ENCODE measurements at places on chromosomes 7 and 10. TPM values are rescaled to one million over a fixed set of nuclear protein-coding genes. Genes with fewer than 3 reads are reported as not detected.

The SUGCT gene
- total RNA-seq, result 11.9 TPM

The CYP3A7 gene
- total RNA-seq, result not detected

The ALOX5 gene
- not detected for total RNA-seq

DNA sequence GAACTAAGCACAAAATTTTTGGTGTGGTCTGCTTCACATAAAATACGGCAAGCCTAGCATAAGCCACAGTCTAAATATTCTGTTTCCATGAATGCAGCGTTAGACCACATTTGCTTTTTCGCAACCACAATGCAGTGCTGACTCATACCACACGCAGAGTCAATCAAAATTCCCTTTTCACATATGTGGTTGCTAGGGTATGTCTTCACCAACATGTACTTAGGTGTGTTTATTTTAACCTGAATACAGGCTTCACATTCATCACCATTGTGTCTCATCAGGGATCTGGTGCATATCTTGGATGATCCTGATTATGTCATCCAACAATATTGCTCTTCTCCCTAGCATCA is 90.8 kb downstream of the CHN2 start:
- H3K27me3 ChIP-seq, result peaks cover 25% of the 10 kb centered on the region
- no peak overlapping the region for H3K27ac ChIP-seq
- no peak for DNase-seq
- H3K4me3 ChIP-seq, result no peak overlapping the region
- H3K36me3 ChIP-seq, result no peaks in the 10 kb centered on the region

- H3K27me3 ChIP-seq, result no peaks in the 10 kb centered on the region
- no peak overlapping the region for H3K27ac ChIP-seq
- H3K4me1 ChIP-seq, result no peaks in the 10 kb centered on the region
- no peak for DNase-seq
- H3K36me3 ChIP-seq, result no peaks in the 10 kb centered on the region
- H3K4me3 ChIP-seq, result no peak overlapping the region
These were observed 87.6 kb upstream of the SEMA3D start for GRCh38 chr7:85274454-85274853.
